ENCODE measurements at places on chromosomes 5 and 9.
A peak's percentile ranks its signal among the peaks of the same experiment; 100 is the strongest.

DNA sequence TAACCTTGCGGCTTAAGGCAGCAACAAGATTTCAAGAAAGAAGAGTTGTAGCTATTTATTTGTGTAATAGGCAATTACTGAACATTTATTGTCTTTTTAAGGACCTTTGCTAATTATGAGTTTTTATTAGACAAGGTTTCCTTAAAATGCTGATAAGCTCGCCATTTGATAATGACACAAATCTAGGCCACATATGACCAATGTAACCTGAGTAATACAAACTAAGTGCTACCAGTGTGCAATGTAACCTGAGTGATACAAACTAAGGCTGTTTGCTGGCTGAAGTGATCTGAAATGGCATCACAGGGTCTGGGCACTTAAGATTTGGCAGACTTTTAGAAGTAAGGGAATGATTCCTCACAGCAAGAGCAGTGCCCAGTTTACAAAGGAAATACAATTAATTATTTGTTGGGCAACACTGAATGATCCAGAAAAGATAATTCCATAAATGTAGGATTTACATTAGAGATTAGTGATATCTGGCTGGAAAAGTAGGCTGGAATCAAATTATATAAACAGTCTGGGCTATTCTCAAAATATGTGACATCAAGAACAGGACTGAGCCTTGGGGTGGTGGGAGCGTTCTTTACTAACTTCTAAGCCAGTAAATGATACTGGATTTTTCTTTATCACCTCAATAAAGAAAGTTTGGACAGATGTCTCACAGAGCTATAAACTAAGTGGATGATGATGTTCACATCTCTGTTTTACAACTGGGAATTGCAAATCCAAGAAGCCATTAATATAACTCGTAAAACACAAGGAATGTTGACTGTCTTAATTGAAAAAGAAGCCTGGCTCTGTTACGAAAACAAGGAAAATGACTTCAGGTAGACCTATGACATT, 54.8 kb downstream of the MRPS27 start:
- no peak for DNase-seq
- no peaks in the 10 kb centered on the region for H3K27me3 ChIP-seq
- H3K4me1 ChIP-seq, result 0 out of 2 replicates have a peak, but pooled peaks cover 5% of the 10 kb centered on the region
- H3K4me3 ChIP-seq, result no peak overlapping the region

GRCh38 chr5:126351153-126351552, 72.1 kb upstream of the GRAMD2B start:
- peak; percentile 89 for DNase-seq
- H3K4me1 ChIP-seq, result peaks cover 49% of the 10 kb centered on the region
- H3K27me3 ChIP-seq, result no peaks in the 10 kb centered on the region
- H3K36me3 ChIP-seq, result no peaks in the 10 kb centered on the region
- peak overlapping the region; percentile 32 for H3K27ac ChIP-seq
- H3K4me3 ChIP-seq, result no peak overlapping the region

DNA sequence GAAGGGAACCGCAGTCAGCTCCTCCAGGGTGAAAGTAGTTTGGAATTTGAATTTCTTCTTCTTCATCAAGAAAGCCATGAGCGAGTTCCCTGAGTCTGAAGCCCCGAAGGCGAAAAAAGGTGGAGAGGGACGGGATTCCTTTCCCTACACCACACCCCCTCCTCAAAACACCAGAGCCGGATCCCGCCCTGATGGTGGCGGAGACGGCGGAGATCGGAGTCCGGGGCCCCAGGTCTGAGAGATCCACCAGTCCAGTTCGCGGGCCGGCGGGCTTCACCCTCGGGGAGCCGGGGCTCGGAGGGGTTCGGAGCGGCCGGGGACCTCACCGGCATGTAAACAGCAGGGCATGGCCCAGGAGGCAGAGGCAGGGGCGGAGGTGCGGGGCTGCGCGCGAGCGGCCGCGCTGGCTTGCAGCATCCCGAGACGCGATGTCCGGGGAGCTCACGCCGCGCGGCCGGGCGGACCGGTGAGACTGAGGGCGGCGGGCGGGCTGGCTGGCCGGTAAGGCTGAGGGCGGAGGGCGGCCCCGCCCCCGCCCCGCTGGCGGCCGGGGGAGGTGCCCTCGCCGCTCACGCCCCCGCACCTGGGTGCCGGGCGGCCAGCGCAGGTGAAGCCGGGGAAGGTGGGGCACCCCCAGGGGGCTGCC, 606 bp downstream of the EEIG1 start:
- no peaks in the 10 kb centered on the region for H3K36me3 ChIP-seq
- H3K4me1 ChIP-seq, result peaks cover 34% of the 10 kb centered on the region
- H3K27me3 ChIP-seq, result no peaks in the 10 kb centered on the region
- DNase-seq, result peak; percentile 64

- no peak overlapping the region for H3K4me3 ChIP-seq
- H3K27ac ChIP-seq, result no peak overlapping the region
- H3K36me3 ChIP-seq, result no peaks in the 10 kb centered on the region
- no peaks in the 10 kb centered on the region for H3K27me3 ChIP-seq
- DNase-seq, result no peak
- peaks cover 49% of the 10 kb centered on the region for H3K4me1 ChIP-seq
Measured at GRCh38 chr9:120934281-120934680, 7.7 kb upstream of the TRAF1 start.

GRCh38 chr9:86764221-86764624, 183.1 kb downstream of the GAS1 start:
- DNase-seq, result no peak
- no peak overlapping the region for H3K4me3 ChIP-seq
- no peaks in the 10 kb centered on the region for H3K27me3 ChIP-seq

- no peak overlapping the region for H3K4me3 ChIP-seq
- H3K4me1 ChIP-seq, result peaks cover 41% of the 10 kb centered on the region
- H3K27me3 ChIP-seq, result no peaks in the 10 kb centered on the region
- no peak for DNase-seq
Measured at GRCh38 chr5:135248801-135249231, 150.2 kb downstream of the MACROH2A1 start.

DNA sequence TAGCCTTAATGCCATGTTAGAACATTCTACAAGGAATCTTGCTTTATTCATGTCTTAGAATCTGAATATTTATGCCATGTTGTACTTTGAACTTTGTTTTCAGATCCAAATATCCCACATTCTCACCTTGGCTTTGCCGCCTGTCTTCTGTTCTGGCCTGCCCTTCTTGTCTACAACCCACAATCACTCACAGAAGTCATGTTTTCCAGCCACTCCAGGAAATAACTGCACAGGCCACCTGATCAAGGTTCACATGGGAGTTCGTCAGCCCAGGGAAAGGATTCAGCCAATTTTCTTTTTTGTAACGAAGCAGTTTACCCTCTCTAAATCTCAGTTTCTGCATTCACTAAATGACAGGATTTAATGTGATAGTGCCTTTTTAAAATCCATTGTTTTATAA, 70.5 kb downstream of the JAKMIP2 start:
- H3K27ac ChIP-seq, result no peak overlapping the region
- no peak overlapping the region for H3K4me3 ChIP-seq
- no peaks in the 10 kb centered on the region for H3K4me1 ChIP-seq
- H3K36me3 ChIP-seq, result no peaks in the 10 kb centered on the region

- DNase-seq, result peak; percentile 78
- peak overlapping the region; percentile 59 for H3K27ac ChIP-seq
- no peaks in the 10 kb centered on the region for H3K27me3 ChIP-seq
Measured at GRCh38 chr9:75087289-75087823, 599 bp downstream of the NMRK1 start.

DNA sequence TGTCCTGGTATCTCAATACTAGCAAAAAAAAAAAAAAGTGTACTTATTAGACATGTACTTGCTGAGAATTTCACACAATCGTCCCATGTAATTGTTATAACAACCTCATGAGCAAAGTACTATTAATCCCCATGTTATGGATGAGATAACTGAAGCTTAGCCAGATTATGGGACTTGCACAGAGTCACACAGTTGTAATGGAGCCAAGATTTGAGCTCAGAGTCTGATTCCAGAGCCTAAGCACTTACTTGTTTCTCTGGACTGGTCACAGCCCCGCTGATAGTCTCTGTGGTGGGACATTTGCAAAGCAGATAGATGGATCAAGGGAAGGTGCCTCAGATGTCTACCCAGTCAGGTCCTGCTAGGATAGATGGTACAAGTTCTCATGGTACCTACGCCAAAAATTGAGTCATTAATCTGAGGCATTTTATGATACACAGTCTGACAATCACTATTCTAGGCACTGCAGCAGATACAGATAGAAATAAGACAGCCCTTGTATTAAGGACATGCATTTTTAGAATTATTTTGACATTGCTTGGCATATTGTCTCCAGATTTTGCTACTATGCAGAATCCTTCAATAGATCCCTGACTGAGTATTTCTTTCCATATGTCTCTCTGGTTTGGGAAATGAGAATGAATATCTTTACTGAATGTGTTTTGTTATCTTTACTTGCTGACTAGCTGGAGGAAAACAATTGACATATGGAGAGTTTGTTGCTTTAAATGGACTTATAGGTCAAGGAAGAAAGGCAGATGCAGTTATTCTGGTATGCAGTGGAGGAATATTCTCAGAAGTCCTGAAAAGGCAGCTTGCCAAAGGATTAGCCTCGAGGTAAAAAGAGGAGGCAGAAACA, 149.5 kb downstream of the ADAMTSL1 start:
- peak; percentile 43 for DNase-seq
- peaks cover 64% of the 10 kb centered on the region for H3K36me3 ChIP-seq
- no peak overlapping the region for H3K27ac ChIP-seq
- H3K4me3 ChIP-seq, result no peak overlapping the region
- H3K4me1 ChIP-seq, result peaks cover 14% of the 10 kb centered on the region

DNA sequence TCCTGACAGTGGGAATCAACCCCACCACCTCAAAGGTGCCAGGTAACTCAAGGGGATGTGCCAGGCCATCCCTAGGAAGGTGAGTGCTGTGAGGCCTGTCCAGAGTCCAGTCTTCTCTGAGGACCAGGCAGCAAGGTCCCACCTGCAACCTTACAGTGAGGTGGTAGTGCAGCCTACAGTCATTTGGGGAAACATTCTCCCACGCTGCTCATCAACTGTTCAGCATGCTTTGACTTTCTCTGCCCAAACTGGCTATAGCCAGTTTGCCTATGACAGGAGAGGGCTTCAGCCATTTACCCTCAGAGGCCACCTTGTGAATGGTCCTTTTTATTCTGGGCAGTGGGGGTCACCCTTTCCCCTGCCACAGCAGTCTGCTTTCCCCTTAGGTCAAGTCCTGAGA, 81.9 kb downstream of the ATPSCKMT start:
- H3K4me1 ChIP-seq, result no peaks in the 10 kb centered on the region
- H3K4me3 ChIP-seq, result no peak overlapping the region
- H3K36me3 ChIP-seq, result no peaks in the 10 kb centered on the region
- DNase-seq, result no peak
- H3K27ac ChIP-seq, result no peak overlapping the region

- no peak for DNase-seq
- no peak overlapping the region for H3K4me3 ChIP-seq
- no peaks in the 10 kb centered on the region for H3K36me3 ChIP-seq
- no peak overlapping the region for H3K27ac ChIP-seq
Measured at GRCh38 chr5:63700241-63700640, 262.0 kb downstream of the HTR1A start.

DNA sequence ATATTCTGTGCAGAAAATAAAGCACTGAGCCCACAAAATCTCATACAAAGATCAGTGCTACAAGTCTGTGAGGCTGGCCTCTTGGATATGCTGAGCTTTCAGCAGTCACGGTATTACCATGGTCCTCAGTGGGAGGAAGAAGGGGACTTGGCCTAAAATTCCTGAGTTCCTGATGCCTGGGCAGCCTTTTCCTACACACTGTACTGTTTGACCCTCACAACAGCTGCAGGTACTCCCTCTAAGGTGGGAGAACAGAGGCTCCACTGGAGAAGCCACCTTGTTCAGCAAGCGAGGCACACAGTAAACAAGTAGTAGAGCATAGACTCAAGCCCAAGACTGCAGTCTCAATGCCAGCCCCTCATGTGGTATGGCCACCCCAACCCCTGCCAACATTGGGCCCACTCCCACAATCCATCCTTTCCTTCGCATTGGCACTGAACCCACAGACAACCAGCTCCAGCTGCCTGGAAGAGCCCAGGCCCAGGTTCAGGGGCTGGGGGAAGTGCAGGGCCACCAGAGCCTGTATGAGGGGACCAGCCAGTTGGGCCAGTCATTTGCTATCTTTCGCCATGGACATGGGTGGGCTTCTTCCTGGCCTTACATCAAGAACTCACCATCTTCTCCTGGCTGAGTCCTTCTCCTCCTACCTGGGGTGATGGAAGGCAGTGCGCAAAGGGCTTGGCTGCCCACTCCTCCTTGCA, 14.3 kb downstream of the ACSL6 start:
- H3K4me1 ChIP-seq, result no peaks in the 10 kb centered on the region
- no peak for DNase-seq
- H3K27ac ChIP-seq, result no peak overlapping the region
- no peaks in the 10 kb centered on the region for H3K27me3 ChIP-seq
- no peak overlapping the region for H3K4me3 ChIP-seq
- H3K36me3 ChIP-seq, result no peaks in the 10 kb centered on the region

DNA sequence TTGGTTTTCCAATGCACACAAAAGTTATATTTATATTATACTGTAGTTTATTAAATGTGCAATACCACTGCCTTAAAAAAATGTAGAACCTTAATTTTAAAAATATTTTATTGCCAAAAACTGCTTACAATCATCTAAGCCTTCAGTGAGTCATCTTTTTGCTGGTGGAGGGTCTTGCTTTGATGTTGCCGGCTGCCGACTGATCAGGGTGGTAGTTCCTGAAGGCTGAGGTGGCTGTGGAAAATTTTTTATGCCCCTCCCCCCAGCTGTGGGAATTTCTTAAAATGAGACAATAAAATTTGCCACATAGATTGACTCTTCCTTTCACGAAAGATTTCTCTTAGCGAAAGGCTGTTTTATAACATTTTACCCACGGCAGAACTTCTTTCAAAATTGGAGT, 75.9 kb upstream of the SLC25A51 start:
- H3K4me1 ChIP-seq, result peaks cover 24% of the 10 kb centered on the region
- H3K27ac ChIP-seq, result no peak overlapping the region
- DNase-seq, result no peak

DNA sequence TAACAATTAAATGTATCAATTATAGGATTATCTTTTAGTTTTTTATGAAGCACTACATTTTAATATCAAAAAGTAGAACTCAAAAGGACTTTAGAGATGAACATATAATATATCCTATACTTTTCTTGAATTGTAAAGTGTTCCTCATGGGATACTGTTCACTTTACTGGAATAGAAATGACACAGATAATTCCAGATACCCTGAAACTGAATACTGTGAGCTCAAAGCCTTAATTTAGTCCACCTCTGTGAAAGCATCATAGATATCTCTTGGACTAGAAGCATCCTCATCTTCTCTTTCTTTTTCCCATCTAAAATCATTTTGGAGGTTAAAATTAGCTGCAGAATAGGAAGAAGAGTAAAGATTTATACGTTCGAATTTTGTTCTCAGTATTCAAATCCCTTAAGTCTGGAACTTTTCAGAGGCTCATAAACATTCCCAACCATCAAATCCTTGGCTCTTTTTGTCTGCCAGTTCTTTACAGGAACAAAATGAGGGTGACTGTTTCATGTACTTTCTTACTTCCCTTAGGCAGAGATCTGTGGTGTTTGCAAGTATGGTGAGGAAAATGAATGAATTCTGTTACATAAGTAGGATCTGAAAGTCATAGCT, 49.4 kb downstream of the ADAMTS19 start:
- no peak overlapping the region for H3K27ac ChIP-seq
- no peaks in the 10 kb centered on the region for H3K36me3 ChIP-seq
- H3K4me3 ChIP-seq, result no peak overlapping the region
- no peak for DNase-seq
- no peaks in the 10 kb centered on the region for H3K4me1 ChIP-seq
- no peaks in the 10 kb centered on the region for H3K27me3 ChIP-seq

Data from GM23248 (cell line).